ENCODE measurements at places on chromosomes 13 and 19.

- DNase-seq, result no peak
These were observed 11.5 kb upstream of the CNFN start for GRCh38 chr19:42401365-42402303.

- DNase-seq, result no peak
These were observed 3.9 kb upstream of the B9D2 start for GRCh38 chr19:41367848-41368301.

- no peak for DNase-seq
These were observed at the start of gene CALM3 for GRCh38 chr19:46601318-46602224. TSS of gene CALM3 (plus strand) at chr19:46601330. CDS start at chr19:46601435, 105 bp downstream.

DNA sequence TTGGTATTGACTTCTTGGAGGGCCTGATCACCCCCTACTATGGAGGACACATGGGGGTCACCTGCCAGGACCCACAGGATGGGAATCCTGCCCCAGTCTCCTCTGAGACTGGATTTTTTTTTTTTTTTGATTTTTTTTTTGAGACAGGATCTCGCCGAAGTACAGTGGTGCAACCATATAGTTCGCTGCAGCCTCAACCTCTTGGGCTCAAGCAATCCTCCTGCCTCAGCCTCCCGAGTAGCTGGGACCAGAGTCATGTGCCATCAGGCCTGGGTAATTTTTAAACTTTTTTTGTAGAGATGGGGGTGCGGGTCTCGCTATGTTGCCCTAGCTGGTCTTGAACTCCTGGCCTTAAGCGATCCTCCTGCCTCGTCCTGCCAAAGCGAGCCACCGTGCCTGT lies 14.2 kb upstream of the ADGRE5 start:
- no peak for DNase-seq

GRCh38 chr13:46738055-46738454 lies 58.9 kb downstream of the ESD start:
- DNase-seq, result no peak

DNA sequence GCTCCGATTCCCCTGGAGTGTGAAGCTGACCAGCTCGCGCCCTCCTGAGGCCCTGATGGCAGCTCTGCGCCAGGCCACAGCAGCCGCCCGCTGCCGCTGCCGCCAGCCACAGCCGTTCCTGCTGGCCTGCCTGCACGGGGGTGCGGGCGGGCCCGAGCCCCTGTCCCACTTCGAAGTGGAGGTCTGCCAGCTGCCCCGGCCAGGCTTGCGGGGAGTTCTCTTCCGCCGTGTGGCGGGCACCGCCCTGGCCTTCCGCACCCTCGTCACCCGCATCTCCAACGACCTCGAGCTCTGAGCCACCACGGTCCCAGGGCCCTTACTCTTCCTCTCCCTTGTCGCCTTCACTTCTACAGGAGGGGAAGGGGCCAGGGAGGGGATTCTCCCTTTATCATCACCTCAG lies 20.3 kb downstream of the CKM start:
- DNase-seq, result no peak

GRCh38 chr13:20403826-20404225 lies 121.8 kb downstream of the CRYL1 start:
- no peak for DNase-seq

GRCh38 chr13:40101708-40102359 lies 446.4 kb downstream of the COG6 start:
- no peak for DNase-seq

GRCh38 chr13:52669677-52670076 lies 17.0 kb downstream of the SUGT1 start:
- no peak for DNase-seq

- DNase-seq, result no peak
These were observed 5.1 kb upstream of the PCDH9 start for GRCh38 chr13:67235265-67235664.

DNA sequence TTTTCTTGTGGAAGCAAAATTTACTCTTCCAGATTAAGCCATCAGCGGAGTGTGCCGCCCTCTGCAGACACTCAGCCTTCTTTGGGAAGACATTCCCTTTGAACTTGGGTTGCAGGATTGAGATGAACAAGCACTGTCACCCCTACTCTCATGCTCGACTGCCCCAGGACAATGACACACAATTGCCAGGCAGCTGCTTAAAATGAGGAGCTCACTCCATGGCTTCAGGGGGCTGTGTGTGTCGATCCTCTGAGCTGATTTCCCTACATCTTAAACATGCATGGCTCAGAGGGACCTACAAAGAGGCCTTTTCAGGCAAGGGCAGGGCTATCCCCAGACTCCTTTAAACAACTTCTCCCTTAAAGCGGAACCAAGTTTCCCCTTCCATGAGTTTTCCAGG lies 107.5 kb upstream of the MBNL2 start:
- no peak for DNase-seq

DNA sequence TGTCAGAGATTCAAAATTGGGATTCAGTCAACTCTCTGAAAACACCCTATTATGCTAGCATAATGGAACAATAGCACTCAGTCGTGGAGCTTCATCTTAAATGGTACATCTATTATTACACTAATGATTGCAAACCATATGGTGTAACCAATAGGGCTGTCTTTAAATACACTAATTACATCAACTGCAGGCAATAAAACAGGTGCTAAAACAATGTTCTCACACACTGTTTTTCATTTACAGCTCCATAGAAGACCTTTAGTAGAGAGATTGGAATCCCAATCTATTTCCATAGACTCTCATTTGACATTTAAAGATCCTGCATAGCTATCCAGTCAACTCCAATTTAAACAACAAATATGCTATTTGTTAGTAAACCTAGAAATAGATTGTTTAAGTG lies 1917.4 kb downstream of the OLFM4 start:
- DNase-seq, result no peak

All from smooth muscle cell of the brain vasculature (primary cell).